ENCODE measurements at places on chromosomes 7 and 10.

DNA sequence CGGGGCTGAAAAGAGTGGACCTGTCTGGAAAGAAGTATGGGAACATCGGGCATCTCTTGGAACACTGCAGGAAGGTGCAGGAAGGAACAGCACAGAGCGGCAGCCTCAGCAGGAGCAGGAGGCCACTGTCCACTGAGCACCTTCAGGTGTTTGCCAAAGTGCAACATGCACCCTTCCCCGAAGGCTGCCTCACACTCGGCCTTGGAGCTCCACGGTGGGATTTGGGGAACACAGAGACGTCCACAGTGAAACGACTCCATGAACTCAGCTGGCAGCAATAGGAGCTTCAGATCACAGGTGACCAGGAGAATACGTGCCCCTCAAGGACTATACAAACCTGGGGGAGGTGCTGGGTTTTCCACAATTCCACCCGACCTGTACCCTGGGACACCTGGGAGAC is 140.3 kb upstream of the RET start:
- no peak for DNase-seq

- no peak for DNase-seq
Measured at GRCh38 chr10:129774736-129775401, 189.2 kb downstream of the EBF3 start.

DNA sequence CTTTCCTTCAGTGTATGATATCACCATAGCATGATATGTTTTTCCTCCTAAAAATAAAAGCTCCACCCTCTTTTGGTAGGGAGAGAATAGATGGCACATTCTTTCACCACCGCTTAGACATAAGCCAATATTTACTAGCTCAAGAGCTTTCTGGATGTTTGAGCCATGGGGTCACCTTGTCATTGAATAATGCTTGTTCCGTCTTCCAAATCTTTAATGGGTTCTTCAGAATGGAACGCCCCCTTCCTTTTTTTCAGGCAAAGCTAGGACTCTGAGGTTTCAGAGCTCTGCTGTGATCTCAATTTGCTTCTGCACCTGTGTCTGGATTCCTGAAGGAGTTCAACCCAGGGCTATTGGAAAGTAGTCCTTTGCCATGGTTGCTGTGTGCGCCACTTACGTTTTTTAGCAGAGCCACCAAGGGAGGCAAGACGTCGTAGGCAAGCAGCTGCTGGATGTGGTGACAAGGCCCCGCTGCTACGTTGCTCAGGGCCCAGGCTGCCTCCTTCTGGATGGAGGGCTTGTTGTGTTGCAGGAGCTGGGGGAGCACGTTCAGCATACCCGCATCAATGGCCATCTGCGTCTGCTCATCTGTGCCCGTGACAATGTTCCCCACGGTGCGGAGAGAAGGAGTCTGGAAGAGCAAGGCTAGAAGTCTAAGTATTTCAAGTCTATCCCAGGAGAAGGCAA is 23.2 kb downstream of the KPNA7 start:
- no peak for DNase-seq

DNA sequence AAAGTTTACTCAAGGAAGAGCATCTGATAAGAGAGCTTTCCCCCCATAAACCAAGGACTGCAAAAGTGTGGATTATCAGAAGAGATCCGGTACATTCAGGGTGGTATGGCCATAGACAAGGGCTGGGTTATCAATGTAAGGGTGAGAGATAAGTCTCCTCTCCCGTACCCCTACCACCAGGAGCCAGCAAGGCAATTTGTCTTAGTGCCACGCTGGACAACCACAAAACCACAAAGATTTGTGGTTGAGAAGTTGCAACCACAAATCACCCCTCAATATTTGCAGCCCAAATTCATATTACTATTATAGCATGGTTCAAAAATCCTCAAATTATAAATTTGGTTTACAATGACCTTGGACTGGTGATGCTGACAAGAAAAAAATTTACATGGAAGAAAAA is 2.3 kb upstream of the ZSCAN25 start:
- no peak for DNase-seq

DNA sequence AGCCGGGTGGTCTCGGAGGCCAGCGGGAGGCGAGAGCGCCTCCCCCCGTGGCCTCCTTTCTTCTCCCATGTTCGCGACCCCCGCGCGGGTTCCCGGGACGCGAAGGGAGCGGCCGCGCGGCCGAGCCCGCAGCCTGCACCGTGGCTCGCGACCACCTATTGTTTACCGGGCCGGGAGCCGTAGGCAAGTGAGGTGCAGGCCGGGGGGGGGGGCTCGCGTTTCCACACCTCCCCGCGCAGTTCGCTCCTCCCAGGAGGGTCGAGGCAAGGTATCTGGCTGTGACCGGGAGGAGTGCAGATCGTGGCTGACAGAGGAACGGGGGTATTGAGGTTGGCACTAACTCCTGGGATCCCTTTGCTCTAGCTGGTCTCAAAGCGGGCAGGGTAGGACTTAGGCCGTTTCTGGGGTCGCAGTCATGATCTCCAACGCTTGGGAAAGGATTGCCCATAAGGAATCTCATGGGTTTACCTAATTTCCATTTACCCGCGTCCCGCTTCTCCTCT is 734 bp downstream of the PTPN12 start:
- no peak for DNase-seq

GRCh38 chr10:102948176-102948575 is 30.1 kb downstream of the CNNM2 start:
- DNase-seq, result no peak

DNA sequence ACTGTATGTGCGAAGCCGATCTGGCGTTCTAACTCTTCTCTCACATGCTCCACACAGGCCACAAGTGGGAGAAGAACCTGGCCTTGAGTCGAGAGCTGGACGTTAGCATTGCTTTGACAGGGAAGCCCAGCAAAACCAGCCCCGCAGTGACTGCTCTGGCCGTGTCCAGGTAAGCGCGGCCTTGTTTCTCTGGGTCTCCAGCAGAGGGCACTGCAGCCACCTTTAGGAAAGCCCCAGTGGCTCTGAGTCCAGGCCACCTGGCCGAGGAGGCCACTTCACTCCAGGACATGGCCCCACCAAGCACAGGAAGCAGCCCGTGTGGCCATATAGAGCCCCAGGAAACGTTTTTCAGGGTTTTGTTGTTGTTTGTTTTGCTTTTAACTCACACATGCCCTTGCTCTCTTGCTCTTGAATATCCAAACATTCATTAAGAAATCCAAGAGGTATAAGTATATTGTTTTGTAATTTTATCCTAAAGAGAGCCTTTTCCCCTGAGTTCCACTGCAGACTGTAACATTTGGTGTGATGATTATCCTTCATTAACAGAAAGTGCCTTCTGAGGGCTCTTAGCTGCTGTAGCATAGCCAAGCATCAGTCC is 41.8 kb upstream of the LRRC18 start:
- peak; percentile 28 for DNase-seq

GRCh38 chr10:18159557-18159956 is 19.3 kb downstream of the CACNB2 start:
- no peak for DNase-seq

GRCh38 chr10:86451604-86451960 is 70.0 kb downstream of the WAPL start:
- no peak for DNase-seq

DNA sequence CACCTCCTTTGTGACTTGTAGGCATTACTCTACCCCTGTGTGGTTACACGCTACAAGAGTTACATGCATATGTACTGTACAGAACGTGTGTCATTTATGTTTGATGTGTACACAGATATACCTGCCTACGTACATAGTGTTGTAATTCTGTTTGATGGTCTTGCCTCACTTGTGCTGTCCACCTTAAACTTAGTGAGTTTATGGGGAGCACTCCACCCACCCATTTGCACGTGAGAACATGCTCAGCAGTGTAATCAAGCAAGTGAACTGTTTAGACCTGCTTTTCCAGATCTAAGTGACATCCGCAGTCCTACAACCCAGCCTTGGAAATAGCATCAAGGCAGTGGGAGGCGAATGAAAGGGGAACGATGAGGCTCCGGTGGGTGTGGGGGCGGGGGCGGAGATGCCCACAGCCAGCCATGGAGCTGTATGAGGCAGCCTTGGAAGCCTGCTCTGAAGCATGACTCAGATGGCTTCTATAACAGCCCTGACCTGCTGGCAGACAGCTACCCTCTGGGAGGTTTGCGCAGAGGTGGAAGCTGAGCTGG is 52.1 kb downstream of the SUFU start:
- DNase-seq, result no peak

GRCh38 chr7:41916450-41916927 is 213.6 kb upstream of the INHBA start:
- DNase-seq, result no peak

DNA sequence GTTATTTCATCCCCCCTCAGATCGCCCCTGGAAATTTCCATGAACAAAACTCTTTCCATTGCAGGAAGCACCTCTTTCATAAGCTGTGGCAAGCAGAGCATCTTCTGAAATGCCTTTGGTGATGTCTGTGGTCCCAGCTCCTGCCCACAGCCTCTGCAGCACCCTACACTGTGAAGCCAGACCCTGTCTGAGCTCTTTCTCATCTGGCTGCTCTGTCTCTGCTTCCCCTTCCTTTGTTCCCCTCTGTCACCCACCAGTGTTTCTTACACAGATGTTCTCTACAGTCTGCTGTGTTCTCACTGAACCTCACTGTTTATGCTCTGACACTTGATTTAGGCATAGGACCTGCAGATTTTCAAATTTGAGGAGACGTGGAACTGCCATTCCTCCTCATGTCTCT is 1.9 kb upstream of the TAS2R39 start:
- no peak for DNase-seq

- DNase-seq, result no peak
Measured at GRCh38 chr10:119480667-119481066, 61.9 kb downstream of the RGS10 start.

- DNase-seq, result no peak
Measured at GRCh38 chr7:17434841-17435692, 136.6 kb downstream of the AHR start.

- DNase-seq, result no peak
Measured at GRCh38 chr7:121385800-121386179, 10.3 kb downstream of the FAM3C start.

- no peak for DNase-seq
Measured at GRCh38 chr10:99396471-99396870, 34.0 kb downstream of the GOT1 start.

- no peak for DNase-seq
Measured at GRCh38 chr10:100477970-100478369, 15.2 kb downstream of the WNT8B start.

DNA sequence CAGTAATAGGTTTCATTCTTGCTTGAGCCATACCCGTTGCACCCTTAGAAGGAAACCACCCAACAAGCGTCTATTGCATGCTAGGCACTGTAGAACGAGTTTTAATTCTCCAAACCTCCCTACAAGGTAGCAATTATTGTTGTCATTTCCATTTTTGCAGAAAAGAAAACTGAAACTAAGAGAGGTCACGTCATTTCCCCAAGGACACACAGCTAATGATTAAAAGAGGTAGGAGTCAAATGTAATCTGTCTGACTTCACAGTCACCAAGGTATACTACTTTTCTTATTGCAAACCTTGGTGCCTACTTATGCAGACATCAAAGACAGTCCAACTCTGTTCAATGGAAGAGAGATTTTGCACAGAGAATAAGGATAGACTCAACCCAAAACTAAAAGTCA is 49.1 kb upstream of the C1QL3 start:
- DNase-seq, result no peak

GRCh38 chr10:132685101-132685891 is 100.7 kb downstream of the NKX6-2 start:
- no peak for DNase-seq

GRCh38 chr7:141587304-141587703 is 36.1 kb downstream of the AGK start:
- DNase-seq, result no peak

DNA sequence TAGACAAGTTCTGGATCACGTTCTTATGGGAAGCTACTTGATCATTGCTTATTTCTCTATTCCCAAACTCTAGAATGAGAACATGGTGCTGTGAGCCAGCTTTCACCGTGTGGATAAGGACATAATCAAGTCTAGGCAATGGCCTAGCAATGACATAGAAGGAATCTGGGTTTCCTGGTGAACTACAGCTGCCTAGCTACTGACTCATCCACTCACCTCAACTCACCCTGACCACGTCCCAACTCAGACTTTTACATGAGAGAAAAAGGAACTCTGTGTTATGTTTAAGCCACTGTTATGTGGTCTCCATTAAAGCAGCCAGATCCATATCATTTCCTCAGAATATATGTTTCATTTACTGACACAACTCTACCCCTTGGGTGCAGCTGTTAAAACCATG is 18.8 kb upstream of the MET start:
- no peak for DNase-seq

GRCh38 chr7:41809940-41810576 is 107.2 kb upstream of the INHBA start:
- DNase-seq, result no peak

- DNase-seq, result no peak
Measured at GRCh38 chr7:110960811-110961210, 130.1 kb upstream of the LRRN3 start.

DNA sequence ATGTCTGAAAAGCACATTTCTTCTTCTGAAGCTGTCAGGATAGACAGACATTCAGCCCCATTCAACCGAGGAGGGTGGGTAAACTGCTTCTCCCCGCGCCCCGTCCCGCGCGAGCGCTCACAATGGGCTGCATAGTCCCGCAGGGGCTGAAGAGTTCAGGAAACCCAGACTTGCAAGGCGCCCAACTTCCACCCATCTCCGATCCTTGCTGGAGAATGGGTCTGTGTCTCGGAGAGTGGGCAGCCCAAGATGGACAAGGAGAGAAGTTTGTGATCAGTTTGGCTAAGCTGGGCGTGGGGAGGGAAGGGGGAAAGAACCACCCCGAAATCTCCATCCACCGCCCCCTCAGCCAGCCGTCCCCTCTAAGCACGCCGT is 686 bp downstream of the AASS start:
- DNase-seq, result no peak

- DNase-seq, result no peak
Measured at GRCh38 chr10:60735244-60735643, 43.0 kb upstream of the CDK1 start.

DNA sequence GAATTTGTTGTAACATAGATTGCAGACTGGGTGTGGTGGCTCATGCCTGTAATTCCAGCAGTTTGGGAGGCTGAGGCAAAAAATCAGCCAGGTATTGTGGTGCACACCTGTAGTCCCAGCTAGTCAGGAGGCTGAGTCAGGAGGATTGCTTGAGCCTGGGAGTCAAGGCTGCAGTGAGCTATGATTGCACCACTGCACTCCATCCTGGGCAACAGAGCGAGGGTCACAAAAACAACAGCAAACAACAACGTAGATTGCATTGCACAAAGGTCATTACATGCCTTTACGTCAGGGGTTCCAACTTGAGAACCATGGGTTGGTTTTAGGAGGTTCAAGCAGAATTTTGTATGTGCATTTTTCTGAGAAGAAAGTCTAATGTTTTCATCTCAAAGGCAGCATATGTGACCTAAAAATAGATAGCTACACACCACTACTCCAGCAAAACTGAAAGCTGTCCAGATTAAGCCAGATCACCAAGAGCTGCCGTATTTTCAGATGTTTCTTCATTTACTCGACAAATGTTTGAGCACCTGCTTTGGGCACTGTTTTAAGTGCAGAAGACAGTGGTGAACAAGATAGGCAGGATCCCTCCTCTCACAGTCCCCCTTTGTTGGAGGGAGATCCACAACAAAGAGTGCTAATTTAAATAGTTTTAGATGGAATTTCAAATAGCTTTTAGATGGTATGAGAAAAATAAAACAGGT is 28.3 kb upstream of the CYP26C1 start:
- DNase-seq, result no peak

GRCh38 chr7:21140622-21141021 is 287.3 kb upstream of the SP4 start:
- no peak for DNase-seq

- no peak for DNase-seq
Measured at GRCh38 chr7:11557627-11558026, 274.4 kb downstream of the THSD7A start.

All from NK-92 treated with Interleukin-12 subunit alpha and Interleukin-12 subunit beta, amount 100 ng/mL, for 24 hours (cell line).